Colonic mucosa (tissue), 4 donors: ENCODE measurements at places on chromosomes 5 and 9. TPM values are rescaled to one million over a fixed set of nuclear protein-coding genes. Genes with fewer than 3 reads are reported as not detected.

- H3K27ac ChIP-seq: no peak overlapping the region
- no peak overlapping the region for H3K4me3 ChIP-seq
- H3K4me1 ChIP-seq: no peaks in the 10 kb centered on the region
- DNase-seq: no peak
- no peaks in the 10 kb centered on the region for H3K27me3 ChIP-seq
Observed at GRCh38 chr9:113184539-113184938, 33.7 kb downstream of the SLC31A2 start.

- H3K36me3 ChIP-seq: no peaks in the 10 kb centered on the region
- H3K4me1 ChIP-seq: no peaks in the 10 kb centered on the region
- no peaks in the 10 kb centered on the region for H3K27me3 ChIP-seq
- no peak overlapping the region for H3K4me3 ChIP-seq
- H3K27ac ChIP-seq: no peak overlapping the region
- DNase-seq: no peak
Observed at GRCh38 chr5:142433526-142434321, 108.9 kb upstream of the SPRY4 start.

GRCh38 chr5:55969956-55970355, 24.8 kb downstream of the IL6ST start:
- no peaks in the 10 kb centered on the region for H3K27me3 ChIP-seq
- no peak for DNase-seq
- H3K27ac ChIP-seq: no peak overlapping the region
- no peaks in the 10 kb centered on the region for H3K4me1 ChIP-seq
- H3K4me3 ChIP-seq: no peak overlapping the region

- no peak overlapping the region for H3K27ac ChIP-seq
- no peak for DNase-seq
- H3K4me3 ChIP-seq: no peak overlapping the region
- no peaks in the 10 kb centered on the region for H3K36me3 ChIP-seq
Observed at GRCh38 chr5:111389390-111390082, 122.8 kb downstream of the STARD4 start.

DNA sequence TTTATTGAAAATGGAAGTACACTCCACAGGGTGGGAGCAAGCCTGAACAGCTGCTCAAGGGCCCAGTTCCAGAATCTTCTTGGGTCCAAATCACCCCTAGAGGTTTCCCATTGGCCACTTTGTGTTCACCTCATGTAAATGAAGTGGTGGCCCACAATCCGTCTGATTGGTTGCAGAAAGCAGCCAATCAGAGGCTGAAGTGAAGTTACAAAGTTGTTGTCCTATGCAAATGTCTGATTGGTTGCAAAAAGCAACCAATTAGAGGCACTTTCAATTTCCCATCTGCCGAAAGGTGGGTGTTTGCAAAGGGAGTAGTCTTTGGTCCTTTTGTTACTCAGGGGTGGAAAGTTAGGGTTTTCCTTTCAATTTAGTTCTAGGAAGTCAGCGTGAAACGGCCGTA, 8.8 kb downstream of the TMEM171 start:
- no peaks in the 10 kb centered on the region for H3K36me3 ChIP-seq
- H3K27me3 ChIP-seq: no peaks in the 10 kb centered on the region
- DNase-seq: peak; percentile 37
- peak overlapping the region; percentile 30 for H3K27ac ChIP-seq
- no peak overlapping the region for H3K4me3 ChIP-seq

DNA sequence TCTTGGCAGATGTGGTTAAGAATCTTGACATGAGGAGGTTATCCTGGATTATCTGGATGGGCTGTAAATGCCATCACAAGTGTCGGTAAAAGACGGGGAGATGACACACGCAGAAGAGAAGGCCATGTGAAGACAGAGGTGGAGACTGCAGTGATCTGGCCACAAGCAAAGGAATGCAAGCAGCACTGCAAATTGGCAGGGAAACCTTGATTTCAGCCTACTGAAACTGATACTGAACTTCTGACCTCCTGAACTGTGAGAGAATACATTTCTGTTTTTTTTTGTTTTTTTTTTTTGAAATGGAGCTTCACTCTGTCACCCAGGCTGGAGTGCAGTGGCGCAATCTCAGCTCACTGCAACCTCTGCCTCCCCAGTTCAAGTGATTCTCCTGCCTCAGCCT, 92.4 kb upstream of the NFIL3 start:
- H3K27me3 ChIP-seq: no peaks in the 10 kb centered on the region
- DNase-seq: no peak
- H3K4me3 ChIP-seq: no peak overlapping the region
- H3K4me1 ChIP-seq: no peaks in the 10 kb centered on the region

- H3K4me3 ChIP-seq: no peak overlapping the region
- H3K4me1 ChIP-seq: no peaks in the 10 kb centered on the region
- no peak overlapping the region for H3K27ac ChIP-seq
- no peaks in the 10 kb centered on the region for H3K27me3 ChIP-seq
- no peak for DNase-seq
- no peaks in the 10 kb centered on the region for H3K36me3 ChIP-seq
Observed at GRCh38 chr5:92402045-92402444, 1018.9 kb upstream of the ARRDC3 start.

SLC1A3 gene
- total RNA-seq: 1.9 TPM

DNA sequence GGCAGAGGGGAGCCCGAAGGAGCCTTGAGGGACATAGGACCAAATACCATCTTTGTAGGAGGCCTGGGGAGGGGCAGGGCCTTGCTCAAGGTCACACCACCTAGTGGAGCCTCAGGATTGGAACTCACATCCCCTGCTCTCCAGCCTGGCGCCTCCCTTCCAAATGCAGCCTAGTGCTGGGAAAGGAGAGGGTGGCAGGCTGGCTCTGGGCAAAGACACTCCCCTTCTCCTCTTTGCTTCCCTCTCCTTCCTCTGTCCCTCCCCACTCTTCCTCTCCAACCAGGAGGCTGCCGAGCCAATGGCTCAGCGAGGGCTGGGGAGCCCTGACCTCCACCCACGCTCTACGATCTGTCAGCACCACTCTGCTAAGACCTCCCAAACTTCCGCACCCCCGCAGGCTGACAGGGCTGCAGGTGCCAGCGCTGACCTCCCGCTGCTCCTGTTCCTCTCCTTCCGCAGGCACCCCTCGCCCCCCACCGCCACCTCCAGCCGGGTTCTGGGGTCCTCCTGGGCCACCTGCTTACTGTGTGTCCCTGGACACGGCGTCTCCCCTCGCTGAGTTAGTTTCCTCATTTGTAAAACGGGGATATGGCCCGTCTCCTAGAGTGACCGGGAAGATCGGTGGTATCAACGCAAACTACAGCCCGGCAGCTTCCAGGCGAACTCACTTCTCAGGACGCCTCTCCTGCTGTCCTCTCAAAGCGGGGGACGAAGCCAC, 52.9 kb downstream of the C9orf50 start:
- H3K27me3 ChIP-seq: peaks cover 11% of the 10 kb centered on the region
- peak overlapping the region; percentile 37 for H3K4me3 ChIP-seq
- no peak for DNase-seq
- H3K27ac ChIP-seq: peak overlapping the region; percentile 44
- H3K4me1 ChIP-seq: no peaks in the 10 kb centered on the region

GRCh38 chr9:76365028-76365427, 29.2 kb downstream of the RFK start:
- no peak overlapping the region for H3K27ac ChIP-seq
- no peaks in the 10 kb centered on the region for H3K36me3 ChIP-seq
- H3K27me3 ChIP-seq: no peaks in the 10 kb centered on the region
- H3K4me1 ChIP-seq: no peaks in the 10 kb centered on the region
- H3K4me3 ChIP-seq: no peak overlapping the region

SYK gene
- 58.1 TPM for total RNA-seq

DNA sequence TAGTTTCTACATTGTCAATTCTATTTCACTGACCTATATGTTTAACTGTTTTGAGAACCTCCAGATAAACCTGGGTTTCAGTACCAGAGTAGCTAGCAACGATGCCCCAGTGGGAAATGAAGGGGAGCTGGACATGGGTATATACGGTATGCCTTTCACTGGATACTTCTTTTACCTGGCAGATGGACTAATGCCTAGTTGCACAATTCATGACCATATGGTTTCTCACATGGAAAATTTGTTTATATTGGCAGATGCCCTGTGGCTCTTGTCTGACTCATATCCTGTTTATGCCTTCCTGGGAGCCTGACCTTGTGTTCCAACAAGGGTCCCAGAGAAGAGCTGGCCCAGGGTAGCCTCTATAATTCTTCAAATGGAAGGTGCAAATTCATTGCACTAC, 144.1 kb downstream of the MAT2B start:
- no peak overlapping the region for H3K4me3 ChIP-seq
- H3K27me3 ChIP-seq: no peaks in the 10 kb centered on the region
- no peak overlapping the region for H3K27ac ChIP-seq
- H3K36me3 ChIP-seq: no peaks in the 10 kb centered on the region
- DNase-seq: no peak

- H3K27ac ChIP-seq: no peak overlapping the region
- no peaks in the 10 kb centered on the region for H3K27me3 ChIP-seq
- no peak for DNase-seq
- H3K4me1 ChIP-seq: no peaks in the 10 kb centered on the region
- no peaks in the 10 kb centered on the region for H3K36me3 ChIP-seq
Observed at GRCh38 chr5:164679461-164679860, 1174.0 kb downstream of the MAT2B start.

GRCh38 chr9:116842658-116843057, 155.6 kb downstream of the TRIM32 start:
- DNase-seq: no peak
- no peak overlapping the region for H3K27ac ChIP-seq
- no peaks in the 10 kb centered on the region for H3K27me3 ChIP-seq
- H3K4me3 ChIP-seq: no peak overlapping the region
- no peaks in the 10 kb centered on the region for H3K4me1 ChIP-seq
- no peaks in the 10 kb centered on the region for H3K36me3 ChIP-seq

ANKRD20A1 gene
- total RNA-seq: 4.7 TPM

HAVCR1 gene
- total RNA-seq: 7.1 TPM

DNA sequence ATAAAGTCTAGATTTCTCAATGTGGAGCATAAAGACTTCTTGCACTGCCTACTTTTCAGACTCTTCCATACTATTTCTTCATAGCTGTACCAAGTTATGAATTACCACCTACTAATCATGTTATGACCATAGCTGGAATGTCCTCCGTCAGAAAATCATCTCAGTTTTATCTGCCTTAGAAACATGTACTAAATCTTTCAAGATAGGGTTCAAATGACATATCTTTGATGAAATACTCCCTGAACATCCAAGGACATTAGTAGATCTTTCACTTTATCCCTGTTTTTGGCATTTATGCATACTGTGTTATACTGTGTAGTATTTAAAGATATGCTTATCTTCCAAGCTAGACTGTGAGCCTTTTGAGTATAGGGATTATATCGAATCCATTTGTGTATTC, 49.6 kb upstream of the MEF2C start:
- DNase-seq: no peak
- H3K27ac ChIP-seq: no peak overlapping the region
- H3K36me3 ChIP-seq: no peaks in the 10 kb centered on the region
- H3K4me1 ChIP-seq: peaks cover under 1% of the 10 kb centered on the region

RICTOR gene
- 32.9 TPM for total RNA-seq

NANS gene
- 223 TPM for total RNA-seq

DNA sequence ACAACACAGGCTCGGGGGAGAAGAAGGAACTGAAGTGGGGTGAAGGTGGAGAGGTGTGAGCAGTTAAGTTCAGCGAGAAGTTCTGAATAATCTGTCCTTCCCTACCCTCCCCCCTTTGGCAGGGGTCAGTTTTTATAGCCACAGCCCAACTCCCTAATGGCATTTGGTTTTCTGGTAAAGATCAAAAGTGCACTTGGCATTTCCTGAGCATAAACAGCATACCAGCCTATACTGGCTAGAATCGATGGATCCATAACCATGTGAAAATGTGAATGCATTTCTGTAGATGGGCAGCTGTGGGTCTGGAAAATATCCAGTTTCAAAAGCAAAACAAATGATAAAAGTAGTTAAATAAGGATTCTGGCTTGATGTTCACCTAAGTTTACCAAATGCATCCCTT, 410.9 kb downstream of the PLK2 start:
- no peak overlapping the region for H3K4me3 ChIP-seq
- no peaks in the 10 kb centered on the region for H3K27me3 ChIP-seq
- no peaks in the 10 kb centered on the region for H3K4me1 ChIP-seq
- no peak for DNase-seq

SLC6A19 gene
- total RNA-seq: 0.67 TPM
